Activated CD8-positive, alpha-beta memory T cell treated with anti-CD3 and anti-CD28 coated beads, Interleukin-2, amount 10 ng/mL, durations not matched to agents 7 days and 5 days (primary cell): ENCODE measurements at places on chromosomes 3 and 15. TPM values are rescaled to one million over a fixed set of nuclear protein-coding genes. Genes with fewer than 3 reads are reported as not detected.

Gene NR2F2
- total RNA-seq: not detected

Gene SUCNR1
- total RNA-seq: not detected

Gene PRR20G
- not detected for total RNA-seq

DNA sequence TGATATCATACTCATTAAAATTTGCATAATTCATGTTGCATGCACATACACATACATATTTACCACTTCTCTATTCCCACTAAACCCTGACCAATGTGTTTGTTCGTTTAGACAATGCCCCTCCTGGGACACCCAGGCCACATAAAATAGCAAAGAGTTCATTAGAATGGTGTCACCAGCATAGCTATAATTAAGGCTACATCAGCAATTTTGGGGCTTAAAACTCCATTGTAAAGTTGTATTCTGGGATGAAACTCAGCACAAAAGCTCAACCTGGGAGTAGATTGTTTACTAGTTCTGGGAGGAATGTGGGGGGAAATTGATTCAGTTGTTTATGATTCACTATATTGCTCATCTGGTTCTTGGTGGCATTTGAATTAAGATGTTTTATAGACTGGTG lies 522.2 kb upstream of the SUCLG2 start:
- DNase-seq: no peak

DNA sequence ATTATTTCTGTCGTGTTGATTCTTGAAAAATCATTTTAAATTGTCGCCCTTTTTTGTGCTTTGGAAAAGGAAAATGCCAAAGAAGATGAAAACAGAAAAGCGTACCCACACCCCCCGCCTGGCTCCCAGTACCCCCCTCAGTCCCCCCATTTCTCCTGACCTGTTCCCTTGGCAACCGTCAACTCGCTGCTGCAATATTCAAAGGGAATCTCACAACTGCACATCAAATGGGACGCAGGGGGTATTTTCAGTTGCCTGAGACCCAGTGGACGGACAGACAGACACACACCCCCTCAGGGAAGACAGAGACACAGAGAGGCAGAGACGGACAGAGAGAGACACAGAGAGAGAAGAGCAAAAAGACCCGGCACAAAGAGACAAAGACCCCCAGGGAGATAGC lies 83.5 kb upstream of the PRR20G start:
- no peak for DNase-seq

DNA sequence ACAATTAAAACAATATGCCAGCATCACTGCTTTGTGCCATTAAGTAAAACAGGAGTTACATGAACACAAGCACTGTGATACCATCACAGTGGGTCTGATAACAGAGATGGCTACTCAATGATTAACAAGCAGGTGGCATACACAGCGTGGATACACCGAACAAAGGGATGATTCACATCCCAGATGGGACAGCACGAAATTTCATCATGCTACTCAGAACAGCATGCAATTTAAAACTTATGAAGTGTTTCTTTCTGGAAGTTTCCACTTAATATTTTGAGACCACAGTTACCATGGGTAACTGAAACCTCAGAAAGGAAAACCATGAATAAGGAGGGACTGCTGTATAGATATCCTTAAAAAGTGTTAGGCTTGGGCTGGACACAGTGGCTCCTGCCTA lies 44.5 kb downstream of the SLC24A1 start:
- DNase-seq: no peak

Gene PLIN1
- not detected for total RNA-seq
